ENCODE measurements at places on chromosomes 13 and 19.
A peak's percentile ranks its signal among the peaks of the same experiment; 100 is the strongest.

DNA sequence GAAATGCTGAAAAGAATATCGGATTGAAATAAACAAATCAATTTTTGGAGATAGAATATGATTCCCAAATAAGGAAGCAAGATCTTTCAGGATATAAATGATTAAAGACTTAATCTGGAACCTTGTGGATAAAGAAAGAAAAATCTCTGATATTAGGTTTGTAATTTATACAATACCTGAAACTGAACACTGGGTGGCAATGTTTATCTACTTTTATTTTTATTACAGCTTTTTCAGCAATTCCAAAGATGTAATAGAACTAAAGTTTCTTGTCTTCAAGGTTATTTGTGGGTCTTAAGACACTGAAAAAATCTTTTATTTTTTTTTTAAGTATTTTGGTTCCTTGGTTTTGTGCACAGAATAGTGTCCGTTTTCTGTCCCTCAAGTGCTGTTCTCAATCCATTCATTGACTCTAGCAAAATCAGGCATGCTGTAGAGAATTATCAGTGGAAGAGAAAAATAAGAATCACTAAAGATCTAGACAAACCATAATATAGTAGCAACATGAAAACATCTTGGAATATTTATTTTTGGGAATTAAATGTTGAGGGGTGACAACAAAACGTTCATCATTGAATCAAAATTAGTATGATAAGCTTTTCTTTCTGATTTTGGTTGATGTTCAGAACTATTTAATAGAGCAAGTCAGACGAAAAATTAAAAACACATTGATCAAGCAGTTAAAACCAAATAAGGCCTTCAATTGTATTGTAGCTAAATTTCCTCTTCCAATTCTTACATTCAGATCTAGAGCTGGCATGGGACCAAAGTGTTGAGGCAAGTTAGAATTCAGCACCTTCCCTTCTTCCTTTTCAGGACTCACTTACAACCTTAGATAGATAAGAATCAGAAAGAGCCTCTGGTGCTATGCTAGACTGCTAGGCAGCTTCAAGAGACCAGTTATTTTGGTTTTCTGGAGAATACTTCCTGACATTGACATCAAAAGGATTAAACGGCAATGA, 704.4 kb upstream of the PCDH20 start:
- no peak for DNase-seq

- DNase-seq = peak; percentile 36
Observed at GRCh38 chr19:54431255-54431838, 16.1 kb downstream of the TTYH1 start.

DNA sequence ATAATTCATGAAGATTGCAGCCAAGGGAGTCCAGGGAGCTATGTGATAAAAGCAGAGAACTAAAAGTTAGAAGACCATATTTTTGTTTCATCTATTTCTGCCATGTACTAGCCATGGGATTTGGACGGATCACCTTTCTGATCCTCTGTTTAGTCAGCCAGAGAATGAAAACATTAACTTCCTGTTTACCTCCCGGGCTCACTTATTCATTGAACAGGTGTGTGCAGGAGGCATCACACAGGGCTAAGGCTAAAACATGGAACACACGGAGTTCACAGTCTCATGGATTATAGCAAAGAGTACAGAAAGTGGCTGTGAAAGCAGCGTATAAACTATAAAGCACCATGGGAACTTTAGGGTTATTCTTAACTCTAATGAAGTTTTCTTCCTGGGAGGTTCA, 96.8 kb downstream of the GPR12 start:
- DNase-seq = no peak

DNA sequence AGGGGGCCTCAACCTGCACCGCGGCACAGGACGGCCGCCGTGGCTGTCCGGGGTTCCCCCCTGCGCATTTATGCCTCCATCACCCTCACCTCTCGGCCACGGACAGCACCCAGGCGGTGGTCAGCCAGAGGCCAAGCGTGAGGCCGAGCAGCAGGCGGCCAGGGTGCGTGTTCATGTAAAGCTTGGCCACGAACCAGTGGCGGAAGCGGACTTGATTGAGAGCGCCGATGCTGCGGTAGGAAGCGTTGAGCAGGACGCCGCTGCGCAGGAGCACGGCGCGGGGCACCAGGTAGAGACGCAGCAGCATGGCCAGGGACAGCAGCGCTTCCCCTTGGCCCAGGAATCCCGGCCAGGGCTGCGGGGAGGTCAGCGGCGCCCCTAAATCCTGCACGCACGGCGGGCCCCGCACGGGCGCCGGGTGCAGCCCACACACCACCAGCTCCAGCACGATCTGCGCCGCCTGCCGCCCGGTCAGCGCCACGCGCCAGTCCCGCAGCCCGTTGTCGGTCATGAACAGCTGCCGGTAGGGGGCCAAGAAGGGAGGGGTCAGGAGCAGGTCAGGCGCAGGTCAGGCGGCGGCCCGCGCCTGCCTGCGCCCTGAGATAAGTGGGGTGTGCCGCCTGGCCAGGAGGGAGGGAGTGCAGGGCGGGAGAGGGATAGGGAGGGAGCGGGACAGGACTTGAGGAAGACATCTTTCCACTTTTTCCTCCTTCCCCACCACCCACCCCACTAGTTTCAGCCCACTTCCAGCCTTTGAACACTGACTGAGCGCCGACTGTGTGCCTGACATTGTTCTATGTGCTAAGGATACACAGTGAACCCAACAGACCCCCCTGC, 6.5 kb downstream of the KCNN4 start:
- DNase-seq = no peak

- no peak for DNase-seq
Observed at GRCh38 chr13:99564386-99564785, 63.1 kb downstream of the TM9SF2 start.

DNA sequence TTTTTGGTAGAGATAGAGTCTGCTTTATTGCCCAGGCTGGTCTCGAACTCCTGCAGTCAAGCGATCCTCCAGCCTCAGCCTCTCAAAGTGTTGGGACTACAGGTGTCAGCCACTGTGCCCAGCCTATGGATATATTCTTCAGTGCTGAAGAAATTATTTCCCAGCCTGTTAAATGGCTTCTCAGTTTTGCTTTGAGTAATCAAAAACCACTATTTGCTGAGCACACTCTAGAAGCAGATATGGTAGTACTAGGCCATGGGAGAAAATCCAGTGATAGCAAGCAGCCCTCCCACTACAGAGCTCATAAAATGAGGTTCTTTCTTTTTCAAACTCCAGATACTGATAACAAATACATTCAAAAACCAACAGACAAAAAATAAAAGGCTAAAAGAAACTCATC, 80.6 kb upstream of the CLDN10 start:
- no peak for DNase-seq

DNA sequence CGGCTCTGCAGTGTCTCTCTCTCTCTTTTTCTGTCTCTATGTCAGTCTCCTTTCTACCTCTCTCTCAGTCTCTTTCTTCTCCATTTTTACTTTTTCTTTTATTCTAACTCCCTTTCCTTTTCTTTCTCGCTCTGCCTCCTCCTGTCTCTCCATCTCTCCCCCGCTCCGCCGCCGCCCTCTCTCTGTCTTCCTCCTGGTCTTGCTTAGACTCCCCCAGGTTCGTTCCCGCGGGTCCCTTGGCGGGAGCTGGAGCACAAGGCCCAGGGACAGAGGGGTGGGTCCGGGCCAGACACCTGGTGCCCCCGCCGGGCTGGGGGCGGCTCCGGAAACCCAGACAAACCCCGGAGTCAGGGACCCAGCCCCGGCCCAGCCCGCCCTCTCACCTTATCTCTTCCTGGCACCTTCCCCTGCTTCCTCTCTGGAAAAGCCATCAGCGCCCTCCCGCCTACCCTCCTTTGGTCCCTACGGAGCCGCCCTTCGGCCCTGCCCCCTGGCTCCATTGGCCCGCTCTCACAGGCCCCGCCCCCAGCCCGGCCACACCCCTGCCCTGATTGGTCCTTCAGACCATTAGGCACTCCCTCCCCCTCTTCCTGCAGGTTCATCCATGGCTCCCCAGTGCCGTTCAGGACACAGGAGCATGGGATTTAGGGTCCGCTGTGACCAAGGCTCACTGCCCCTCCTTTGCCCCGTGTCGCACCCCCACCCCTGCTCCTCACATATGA, 15.4 kb upstream of the NOP53 start:
- no peak for DNase-seq

- DNase-seq = peak; percentile 31
Observed at GRCh38 chr13:93262729-93263345, 36.2 kb downstream of the GPC6 start.

- DNase-seq = no peak
Observed at GRCh38 chr19:10114651-10115391, 3.3 kb downstream of the P2RY11 start.

GRCh38 chr13:91312324-91312723, 35.2 kb upstream of the MIR17HG start:
- no peak for DNase-seq

DNA sequence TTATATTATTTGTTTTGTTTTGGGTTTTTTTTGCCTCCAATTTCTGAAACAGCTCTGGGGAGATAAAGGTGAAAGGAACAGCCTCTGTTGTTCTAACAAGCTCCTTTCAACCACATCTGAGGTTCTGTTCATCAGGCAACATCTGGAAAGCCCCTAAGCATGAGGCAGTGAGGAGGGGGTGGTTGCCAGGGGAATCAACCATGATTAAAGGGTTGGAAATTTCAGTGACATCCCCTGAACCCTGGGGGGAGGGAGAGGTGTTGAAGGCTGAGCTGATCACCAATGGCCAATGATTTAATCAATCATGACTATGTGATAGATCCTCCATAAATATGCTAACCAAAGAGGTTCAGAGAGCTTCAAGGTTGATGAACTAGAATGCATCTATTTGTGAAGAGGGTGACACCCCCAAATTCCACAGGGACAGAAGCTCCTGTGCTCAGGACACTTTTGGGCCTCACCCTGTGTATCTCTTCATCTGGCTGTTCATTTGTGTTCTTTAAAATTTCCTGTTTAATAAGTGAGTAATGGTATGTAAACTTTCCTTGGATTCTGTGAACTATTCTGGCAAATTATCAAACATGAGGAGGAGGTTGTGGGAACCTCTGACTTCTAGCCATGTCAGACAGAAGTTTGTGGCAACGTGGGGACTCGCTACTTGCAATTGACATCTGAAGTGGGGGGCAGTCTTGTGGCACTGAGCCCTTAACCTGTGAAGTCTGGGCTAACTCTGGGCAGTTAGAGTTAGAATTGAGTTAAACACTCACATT, 221.3 kb downstream of the NHLRC3 start:
- DNase-seq = no peak

- no peak for DNase-seq
Observed at GRCh38 chr13:27250833-27251165, 559 bp upstream of the RPL21 start.

- no peak for DNase-seq
Observed at GRCh38 chr13:112740502-112741131, 50.8 kb downstream of the ATP11A start.

DNA sequence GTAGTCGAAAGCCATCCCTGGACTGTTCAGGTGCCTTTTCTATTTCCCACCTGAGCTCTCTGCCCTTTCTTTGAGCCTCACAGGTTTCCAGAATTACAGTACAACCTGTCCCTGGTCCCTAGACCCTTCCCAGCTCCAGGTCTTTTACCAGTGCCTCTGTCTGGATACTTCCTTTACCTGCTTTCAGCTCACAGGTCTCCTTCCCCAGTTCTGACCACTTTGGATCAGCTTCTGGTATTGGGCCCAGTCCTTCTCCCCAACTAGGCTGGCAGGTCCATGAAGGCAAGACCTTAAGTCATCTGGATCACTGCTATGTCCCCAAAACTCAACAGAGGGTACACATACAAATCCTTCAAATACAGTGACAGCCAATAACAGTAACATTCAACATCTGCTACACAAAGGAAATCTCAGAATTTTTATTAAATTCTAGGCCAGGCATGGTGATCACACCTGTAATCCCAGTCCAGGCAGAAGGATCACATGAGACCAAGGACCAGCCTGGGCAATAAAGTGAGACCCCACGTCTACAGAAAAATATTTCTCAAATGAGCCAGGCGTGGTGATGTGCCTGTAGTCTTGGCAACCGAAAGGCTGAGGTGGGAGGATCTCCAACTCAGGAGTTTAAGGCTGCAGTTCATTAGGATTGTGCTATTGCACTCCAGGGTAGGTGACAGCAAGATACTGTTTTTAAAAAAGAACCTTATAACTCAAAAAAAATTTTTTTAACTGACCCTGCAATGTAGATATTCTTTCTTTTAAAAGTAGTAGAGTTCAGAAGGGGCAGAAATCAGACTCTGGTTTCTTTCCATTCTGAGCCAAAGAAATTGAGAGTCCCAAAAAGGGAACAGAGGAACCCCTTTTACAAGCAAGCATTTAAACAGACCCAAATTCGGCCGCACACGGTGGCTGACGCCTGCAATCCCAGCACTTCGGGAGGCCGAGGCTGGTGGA, 1.3 kb downstream of the RPS16 start:
- no peak for DNase-seq

GRCh38 chr19:3949997-3950859, 17.4 kb downstream of the NMRK2 start:
- DNase-seq = no peak

DNA sequence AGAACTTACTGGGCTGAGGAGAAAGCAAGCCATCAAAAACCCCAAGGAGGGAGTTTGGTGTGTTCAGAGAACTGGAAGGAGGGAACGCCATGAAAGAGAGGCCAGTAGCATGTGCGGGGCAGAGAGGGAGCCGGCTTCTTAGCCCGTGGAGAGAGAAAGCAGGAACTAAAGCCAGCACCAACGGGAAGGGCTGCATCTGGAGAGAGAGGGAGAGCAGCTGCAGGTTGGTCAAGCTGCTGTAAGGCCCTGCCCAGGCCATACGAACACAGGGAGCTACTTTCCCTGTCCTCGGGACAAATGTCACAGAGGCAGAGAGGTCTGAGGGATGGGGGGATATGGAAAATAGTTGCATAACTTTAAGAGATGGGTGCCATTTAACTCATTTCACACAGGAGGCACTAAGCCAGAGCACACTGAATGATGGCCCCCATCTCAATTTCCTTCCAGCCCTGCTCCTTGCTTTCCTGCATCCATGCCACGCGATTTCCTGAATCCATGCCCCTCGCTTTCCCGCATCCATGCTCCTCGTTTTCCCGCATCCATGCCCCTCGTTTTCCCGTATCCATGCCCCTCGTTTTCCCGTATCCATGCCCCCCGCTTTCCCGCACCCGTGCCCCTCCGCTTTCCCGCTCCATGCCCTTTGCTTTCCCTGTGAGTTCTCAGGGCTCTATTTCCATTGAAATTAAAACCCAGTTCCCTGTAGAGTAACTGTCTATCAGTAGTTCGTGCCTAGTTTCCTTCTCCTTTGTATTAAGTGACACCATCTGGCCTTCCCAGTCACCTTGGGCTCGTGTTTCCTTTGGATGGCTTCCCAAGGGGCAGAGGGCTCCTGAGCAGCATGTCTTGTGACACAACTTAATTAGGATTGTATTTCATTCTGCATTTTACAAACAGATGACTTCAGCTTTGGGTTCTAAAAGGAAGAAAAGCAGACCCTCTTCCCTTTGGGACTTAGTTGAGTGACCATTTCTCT, 31.5 kb upstream of the TPT1 start:
- no peak for DNase-seq

GRCh38 chr19:35347171-35347929, at the start of gene FFAR1:
Gene FFAR1, plus strand, starts transcription at chr19:35347902. Its CDS starts 3,650 bp downstream, at chr19:35351552.
- no peak for DNase-seq

GRCh38 chr13:22235950-22236290, 565.0 kb downstream of the FGF9 start:
- no peak for DNase-seq

- DNase-seq = peak; percentile 39
Observed at GRCh38 chr13:94112227-94112626, 367.3 kb downstream of the DCT start.

GRCh38 chr13:46507981-46508380, 45.0 kb upstream of the LRCH1 start:
- DNase-seq = no peak

GRCh38 chr13:106115081-106115480, 420.4 kb downstream of the EFNB2 start:
- DNase-seq = no peak

- no peak for DNase-seq
Observed at GRCh38 chr19:1606138-1606651, 933 bp upstream of the UQCR11 start.

- no peak for DNase-seq
Observed at GRCh38 chr19:50516964-50517703, 3.4 kb upstream of the ASPDH start.
